Fibroblast of skin of scalp (primary cell): ENCODE measurements at places on chromosomes 6 and 20.

GRCh38 chr20:54914995-54915394 is 439.6 kb downstream of the DOK5 start:
- no peak for DNase-seq

DNA sequence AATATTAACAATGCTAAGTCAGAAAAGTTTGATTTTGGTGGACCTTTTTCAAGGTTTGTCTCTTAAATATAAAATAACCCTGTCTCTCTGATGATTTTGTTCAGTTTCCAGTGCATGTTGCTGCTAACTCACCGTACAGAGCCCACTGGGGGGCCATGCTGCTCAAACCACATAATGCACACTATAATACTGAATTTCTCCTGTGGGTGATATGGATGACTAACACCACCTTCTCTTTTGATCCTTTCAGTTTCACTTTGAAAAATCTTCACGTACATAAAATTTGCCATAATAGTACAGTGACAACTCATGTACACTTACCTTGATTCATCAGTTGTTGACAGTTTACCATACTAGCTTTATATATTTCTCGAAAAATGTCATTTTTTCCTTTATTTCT is 506.6 kb upstream of the MAN1A1 start:
- DNase-seq, result peak; percentile 10

DNA sequence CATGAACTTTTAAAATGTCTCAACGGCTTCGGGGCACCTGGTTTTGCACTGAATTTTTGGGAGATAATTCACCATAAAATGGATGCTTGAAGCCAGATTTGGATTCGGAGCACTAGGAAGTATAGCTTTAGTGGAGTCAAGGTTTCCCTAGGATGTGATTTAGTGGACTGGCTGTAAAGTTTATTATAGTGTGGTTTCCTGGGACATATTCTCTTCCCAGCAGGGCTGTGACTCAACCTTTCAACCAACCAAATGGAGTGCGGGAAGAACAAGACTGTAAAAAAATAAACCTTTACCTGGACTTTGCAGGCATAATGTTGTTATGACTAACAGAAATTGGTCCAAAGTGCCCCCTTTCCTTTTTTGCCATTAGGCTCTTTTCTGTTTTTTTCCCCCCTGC is 327.4 kb upstream of the MAN1A1 start:
- no peak for DNase-seq

GRCh38 chr20:52003415-52003814 is 188.2 kb downstream of the ZFP64 start:
- DNase-seq, result no peak

GRCh38 chr6:154605178-154605881 is 94.8 kb upstream of the CNKSR3 start:
- no peak for DNase-seq

DNA sequence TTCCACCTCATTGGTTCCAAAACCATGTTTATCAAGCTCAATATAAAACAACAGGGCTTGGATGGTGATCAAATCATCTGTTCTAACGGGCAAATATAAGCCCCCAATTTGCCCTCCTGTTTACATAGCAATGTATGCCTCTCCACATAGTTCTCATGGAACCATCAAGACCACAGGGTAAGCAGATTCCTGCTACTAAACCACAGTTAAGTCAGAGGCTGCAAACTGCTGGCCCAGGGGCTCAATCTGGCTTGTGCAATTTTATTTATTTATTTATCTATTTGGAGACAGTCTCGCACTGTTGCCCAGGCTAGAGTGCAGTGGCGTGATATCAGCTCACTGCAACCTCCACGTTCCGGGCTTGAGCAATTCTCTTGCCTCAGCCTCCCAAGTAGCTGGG is 18.9 kb upstream of the MTHFD1L start:
- DNase-seq, result no peak

DNA sequence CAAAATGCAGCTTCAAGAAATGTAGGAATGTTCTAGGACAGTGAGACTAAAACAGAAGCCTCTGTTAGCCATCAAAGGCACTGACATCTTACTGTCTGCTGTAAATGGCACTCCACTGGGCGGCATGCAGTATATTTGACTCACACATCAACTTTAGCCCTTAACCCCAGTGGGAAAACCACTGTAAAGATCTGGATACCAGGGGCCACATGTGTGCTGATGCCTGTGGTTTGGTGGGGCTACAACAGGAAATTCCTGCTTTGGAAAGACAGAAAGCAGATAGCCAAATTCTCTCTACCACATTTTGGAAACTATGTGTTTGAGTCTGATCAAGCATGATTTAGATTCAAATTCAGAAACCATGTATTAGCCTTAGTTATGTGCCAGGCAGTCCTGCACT is 4.3 kb downstream of the PFDN4 start:
- peak; percentile 94 for DNase-seq

GRCh38 chr20:21358737-21359136 is 38.6 kb downstream of the NKX2-4 start:
- no peak for DNase-seq

GRCh38 chr6:142566628-142567396 is 265.0 kb downstream of the ADGRG6 start:
- peak; percentile 66 for DNase-seq

DNA sequence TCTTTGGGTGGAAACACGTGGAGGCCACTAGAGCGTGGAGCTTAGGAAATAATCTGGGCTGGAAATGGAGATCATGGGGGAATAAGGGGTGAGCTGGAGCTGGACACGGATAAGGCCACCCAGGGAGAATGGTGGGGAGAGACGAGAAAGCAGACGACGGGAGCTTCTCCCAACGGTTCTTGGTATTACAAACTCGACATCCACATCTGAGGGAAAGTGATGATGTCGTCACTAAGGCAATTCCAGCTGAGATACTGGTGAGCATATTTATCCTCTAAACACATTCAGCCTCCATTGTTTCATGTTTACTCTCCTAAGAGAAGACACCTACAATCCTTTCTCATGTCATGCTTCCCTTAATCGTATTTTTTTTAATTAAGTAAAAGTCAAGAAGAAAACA is 50.2 kb upstream of the SNX9 start:
- peak; percentile 28 for DNase-seq

DNA sequence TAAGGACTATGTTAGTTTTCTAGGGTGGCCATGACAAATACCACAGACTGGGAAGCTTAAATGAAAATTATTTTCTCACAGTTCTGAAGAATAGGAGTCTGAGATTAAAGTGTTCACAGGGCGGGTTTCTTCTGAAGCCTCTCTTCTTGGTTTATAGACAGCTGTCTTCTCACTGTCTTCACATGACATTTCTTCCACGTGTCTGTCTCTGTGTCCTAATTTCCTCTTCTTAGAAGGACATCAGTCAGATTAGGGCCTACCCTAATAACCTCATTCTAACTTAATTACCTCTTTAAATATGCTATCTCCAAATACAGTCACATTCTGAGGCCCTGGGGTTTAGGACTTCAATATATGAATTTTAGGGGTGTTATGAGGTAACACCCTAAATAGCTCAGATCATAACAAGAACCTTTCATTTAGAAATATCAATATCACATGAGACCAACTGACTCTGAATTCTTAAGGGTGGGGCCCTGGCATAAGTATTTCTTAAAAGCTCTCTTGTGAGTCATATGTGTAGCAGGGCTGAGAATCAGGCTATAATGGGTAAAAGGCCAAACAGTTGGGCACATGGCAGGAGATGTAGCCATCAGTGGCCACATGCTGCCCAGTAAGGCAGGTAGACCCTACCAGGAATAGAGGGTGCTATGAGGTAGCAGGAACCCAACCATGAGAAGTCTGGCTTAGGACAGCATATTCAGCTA is 62.0 kb upstream of the TENT5A start:
- DNase-seq, result peak; percentile 43

GRCh38 chr6:148166339-148166968 is 176.2 kb upstream of the SASH1 start:
- peak; percentile 72 for DNase-seq

DNA sequence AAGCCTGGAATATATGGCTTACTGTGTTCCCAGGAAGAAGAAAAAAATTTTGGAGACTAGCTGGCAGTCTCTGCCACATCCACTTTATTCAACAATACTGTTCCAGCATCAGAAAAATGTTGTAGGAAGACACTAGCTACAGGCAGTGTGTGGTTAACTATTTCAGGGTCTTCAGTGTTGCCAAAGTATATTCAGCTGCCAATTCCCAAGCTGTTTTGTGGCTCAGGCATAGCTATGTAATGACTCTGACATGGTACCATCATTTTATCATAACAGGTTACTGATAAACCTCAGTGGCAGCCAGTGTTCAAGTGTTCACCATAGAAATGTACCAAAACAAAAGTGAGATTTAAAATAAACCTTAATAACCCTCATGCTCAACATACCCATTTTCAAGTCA is 503.1 kb downstream of the ADGRB3 start:
- DNase-seq, result peak; percentile 10

DNA sequence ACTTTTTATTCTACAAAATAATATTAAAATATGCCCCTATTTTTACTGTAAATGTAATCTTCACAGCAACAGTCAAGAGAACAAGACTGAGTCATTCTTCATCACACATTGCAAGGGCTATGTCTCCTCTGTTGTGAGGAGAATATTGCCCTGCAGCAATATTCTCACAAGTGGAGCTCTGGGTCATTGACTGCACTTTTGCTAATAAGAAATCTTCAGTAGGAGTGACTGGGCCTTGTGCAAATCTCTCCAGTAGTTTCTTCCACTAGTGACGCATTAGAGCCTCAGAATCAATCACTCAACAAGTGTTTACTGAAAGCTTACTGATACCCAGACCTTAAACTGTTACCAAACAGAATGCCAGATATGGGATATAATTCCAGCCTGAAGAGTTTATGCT is 49.1 kb downstream of the LAMA2 start:
- DNase-seq, result peak; percentile 13

GRCh38 chr6:112113918-112114317 is 26.5 kb downstream of the FAM229B start:
- DNase-seq, result no peak

DNA sequence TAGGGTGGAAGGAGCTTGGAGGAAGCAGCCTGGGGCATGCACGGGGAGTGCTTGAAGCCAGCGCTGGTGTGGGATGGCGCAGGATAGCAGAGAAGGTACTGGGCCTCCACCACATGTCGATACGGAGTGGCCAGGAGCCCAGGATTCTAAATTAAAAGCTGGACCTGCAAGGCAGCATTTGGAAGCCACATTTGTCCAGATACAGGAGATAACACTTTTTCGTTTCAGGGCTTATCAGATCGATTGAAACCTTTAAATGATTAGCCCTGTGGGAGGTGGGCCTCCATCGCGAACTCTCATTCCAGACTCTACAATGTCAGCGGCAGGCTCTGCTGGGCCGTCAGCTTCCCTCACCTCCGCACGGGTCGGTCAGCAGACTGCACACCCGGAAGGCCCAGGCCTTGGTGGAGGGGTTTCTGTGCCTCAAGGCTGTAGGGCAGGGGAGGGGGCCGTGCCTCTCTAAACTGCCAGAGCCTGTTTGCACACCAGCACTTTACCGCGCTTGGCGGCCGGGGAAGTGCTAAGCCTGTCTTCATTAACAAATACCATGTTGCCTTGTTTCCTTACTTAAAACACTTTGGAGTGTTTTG is 17.9 kb downstream of the EDN3 start:
- DNase-seq, result no peak

DNA sequence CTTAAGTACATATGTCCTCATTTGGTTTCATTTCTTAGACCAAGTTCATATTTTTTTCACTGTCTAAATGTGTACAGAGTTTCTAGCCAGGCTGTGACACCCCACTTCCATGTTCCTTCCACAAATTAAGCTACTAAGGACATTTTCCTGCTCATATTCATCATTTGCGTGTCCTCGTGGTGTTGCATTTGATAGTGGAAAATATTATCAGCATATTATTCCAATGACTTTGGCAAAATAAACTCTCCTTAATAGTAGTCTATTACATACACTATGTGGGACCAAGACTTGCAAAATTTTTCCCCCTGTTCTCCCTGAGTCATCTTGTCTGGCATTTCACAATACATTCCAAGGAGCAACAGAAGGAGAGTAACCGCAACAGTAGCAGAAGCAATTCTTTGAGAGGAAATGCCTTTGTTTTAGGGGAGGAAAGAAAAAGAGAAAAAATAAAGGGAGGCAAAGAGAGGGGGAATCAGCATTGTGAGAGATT is 599.2 kb downstream of the COL12A1 start:
- peak; percentile 98 for DNase-seq

- DNase-seq, result no peak
These were observed 157.5 kb upstream of the TBX18 start for GRCh38 chr6:84921891-84922290.

DNA sequence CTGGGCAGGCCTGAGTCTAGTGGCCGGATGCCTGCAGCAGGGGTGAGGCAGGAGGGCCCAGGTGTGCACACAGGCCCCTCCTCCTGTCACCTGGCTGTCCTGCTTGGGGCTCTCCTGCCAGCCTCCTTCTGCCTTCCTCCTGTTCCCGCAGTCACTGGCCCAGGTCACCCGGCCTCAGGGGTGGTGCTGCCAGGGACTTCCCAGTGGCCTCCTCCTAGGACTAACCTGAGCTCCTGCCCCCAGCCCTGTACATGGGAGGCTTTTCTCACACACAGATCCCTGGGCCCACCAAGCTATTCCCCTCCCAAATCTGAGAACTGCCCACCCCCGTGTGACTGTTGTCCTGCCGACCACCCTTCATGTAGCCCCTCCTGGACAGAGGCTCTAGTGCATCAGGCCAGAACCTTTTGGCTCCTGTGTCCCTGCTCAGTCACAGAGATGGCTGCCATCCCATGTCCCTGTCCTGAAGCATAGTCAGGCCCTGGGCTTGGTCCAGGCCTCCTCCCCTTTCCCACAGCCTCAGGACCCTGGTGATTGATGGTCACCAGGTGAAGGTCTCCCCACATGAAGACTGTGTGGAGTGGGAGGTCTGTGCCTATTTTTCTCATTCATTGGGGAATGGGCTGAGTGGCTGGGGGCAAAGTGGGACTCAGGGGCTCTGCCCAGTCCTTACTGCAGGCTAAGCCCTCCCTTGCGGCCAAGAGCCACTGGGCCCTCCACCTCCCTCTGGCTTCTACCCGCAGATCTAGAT is 1.1 kb upstream of the ULBP1 start:
- DNase-seq, result no peak

- DNase-seq, result no peak
These were observed 2.8 kb upstream of the FOXC1 start for GRCh38 chr6:1606780-1607515.

- DNase-seq, result no peak
These were observed 182.0 kb downstream of the ZDHHC14 start for GRCh38 chr6:157562997-157563396.

- DNase-seq, result peak; percentile 61
These were observed 8.1 kb downstream of the NEDD9 start for GRCh38 chr6:11224252-11224965.

- no peak for DNase-seq
These were observed 88.5 kb downstream of the RPS12 start for GRCh38 chr6:132902901-132903300.

DNA sequence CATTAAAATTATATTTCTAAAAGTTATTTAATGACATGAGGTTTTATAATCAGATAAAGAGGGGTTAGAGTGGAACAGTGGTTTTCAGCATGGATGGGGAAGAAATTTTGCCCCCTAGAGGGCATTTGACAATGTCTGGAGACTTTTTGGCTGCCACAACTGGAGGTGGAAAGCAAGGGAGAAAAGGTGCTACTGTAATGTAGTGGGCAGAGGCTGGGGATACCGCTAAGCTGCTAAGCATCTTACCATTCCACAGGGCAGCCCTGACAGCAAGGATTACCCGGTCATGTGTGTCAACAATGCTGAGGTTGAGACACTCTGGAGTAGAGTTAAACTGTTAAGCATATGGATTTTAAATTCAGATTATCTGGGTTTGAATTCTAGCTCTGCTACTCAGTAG is 52.9 kb upstream of the FABP7 start:
- DNase-seq, result peak; percentile 29
